ENCODE measurements at places on chromosomes 6 and 20.

GRCh38 chr20:41222703-41223102 lies 85.4 kb downstream of the PLCG1 start:
- no peak for DNase-seq

DNA sequence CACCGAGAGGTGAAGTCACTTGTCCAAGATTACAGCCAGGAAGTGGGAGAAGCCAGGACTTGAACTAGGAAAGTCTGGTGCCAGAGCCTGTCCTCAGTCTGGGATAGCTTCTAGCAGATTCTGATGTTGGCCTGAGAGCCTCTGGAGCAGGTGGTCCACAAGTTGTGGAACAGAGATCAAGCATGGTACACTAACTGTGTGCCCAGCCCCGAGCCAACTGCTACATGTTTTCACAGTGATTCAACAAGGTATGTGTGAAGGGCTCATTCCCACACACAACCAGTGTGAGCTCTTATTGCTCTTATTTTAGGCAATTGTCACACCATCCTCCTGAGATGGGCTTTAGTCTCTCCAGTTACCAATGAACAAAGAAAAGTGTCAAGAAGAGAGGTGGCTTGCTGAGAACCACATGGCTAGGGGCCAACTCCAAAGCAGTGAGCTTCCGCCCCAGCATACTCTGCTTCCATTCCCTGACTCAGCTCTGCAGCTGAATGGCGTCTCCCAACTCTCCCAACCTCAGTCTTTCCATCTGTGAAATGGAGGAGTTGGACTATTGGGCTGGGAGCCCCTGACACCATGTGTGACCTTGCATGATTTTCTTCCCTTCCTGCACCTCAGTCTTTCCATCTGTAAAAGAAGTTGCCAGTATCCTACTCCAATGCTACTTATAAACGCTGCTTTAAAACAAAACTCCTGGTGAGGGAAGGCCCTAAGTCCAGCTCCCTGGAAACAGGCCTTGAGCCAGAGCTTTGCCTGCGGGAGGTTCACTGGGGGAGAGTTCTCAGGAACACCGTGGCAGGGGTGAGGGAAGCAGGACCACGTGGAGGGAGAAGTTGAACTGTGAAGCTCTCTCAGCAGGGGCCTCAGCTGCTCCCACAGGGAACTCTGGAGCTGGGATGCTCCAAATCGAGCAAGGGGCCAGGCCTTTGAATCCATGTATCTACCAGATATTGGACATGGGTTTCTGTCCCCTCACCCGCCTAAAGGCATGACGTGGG lies 40.9 kb downstream of the CDH22 start:
- DNase-seq = no peak

- DNase-seq = no peak
These were observed 893.5 kb upstream of the MAP3K7 start for GRCh38 chr6:91480402-91480801.

- DNase-seq = peak; percentile 37
These were observed 28.4 kb downstream of the PAQR8 start for GRCh38 chr6:52390361-52390727.

DNA sequence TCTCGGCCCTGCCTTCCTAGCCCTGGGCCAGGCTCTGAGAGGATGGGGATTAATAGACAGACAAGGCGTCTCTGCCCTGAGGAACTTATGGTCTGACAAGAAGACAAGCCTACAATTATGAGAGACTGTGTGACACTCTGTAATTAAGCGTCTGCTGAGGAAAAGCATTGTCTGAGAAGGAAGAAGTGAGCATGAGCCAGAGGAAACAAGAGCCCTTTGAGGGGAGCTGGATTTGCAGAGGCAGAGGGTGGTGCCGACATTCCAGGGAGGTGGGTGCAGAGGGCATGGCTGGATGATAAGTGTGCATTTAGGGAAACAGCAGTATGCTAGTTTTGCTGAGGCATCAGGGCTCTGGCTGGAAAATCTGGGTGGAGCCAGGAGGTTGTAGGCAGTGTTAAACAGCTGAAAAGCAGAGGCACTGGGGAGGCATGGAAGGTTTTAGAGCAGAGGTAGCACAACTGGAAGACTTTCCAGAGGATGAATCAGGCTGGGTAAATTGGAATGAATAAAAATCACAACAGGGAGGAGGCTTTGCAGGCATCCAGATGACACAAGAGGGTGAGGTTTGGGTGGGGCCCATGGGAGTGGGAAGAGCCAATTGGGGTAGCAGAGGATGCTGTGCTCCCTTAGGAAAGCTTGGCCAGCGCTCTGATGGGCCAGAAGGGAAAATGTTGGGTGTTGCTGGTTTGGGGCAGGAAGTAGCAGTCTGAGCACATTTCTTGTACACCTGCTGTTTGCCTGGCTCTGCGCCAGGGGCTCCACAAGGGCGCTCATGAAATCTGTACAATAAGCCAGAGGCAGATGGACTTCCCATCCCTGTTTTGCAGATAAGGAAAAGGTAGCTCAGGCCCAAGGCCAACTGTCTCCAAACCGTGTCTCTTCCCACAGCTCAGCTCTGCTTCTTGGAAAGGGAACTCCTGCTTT lies 74.0 kb upstream of the MYL9 start:
- DNase-seq = peak; percentile 40

DNA sequence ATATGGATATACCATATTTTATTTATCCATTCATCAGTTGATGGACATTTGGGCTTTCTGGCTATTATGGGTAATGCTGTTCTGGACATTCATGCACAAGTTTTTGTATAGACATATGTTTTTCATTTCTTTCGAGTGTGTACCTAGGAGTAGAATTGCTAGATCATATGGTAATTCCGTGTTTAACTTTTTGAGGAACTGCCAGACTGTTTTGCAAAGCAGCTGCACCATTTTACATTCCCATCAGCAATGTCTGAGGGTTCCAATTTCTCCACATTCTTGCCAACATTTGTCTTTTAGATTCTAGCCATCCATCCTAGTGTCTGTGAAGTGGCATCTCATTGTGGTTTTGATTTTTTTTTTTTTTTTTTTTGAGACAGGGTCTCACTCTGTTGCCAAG lies 20.8 kb downstream of the SRC start:
- no peak for DNase-seq

DNA sequence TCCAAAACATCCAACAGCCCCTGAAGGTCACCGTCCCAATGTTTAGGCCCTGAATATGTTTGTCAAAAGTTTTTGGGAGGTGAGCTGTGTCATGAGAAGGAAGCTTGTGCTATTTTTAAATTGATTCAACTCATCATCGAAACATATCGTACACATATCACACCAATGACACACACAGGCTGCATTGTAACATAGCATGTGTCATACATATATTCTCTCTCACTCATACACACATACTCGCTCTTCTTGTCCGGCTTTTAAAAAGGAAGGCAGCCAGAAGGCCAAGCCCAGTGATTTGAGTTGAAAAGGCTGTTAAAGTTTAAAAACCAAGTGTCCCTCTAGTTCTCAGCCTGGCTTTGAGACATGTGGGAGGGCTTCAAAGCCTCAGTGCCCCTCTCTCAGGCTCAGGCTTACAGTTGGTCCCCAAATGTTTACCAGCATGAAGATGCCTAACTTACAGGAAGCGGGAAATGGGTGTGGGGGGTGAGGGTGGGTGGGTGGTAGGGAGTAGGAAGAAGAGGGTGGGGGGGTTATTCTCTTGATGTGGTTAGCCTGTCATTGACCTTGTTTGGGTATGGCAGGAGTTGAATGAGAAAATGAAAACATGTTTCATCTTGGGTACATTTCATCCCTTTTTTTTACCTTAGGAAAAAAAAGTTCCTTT lies 3.3 kb upstream of the PRDM1 start:
- DNase-seq = no peak

- DNase-seq = no peak
These were observed 119.0 kb upstream of the SGK1 start for GRCh38 chr6:134436950-134437349.

GRCh38 chr6:157635388-157636244 lies 187.4 kb upstream of the SNX9 start:
- DNase-seq = no peak

DNA sequence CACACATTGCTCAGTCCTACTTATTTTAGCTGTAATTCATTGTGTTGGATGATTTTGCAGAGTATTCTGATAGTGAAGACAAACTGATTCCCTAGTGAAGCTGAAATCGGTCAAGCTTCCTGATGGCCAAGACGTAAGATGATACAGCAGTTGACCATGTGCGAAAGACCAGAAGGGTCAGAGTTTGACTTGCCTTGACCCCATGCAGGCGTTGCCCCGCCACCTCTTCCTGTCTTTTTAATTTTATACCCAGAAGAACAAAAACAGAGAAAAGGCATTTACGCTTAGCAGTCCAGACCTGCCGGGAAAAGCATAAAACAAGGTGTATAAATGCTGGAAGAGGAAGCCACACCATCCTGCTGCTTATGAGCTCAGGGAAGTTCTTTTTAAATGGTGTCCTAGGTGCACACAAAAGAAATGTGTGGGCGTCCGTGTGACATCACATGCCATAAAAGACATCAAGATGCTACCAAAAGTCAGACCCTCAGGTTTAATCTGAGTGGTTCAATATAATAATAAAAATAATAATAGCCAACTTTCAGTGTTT lies 32.2 kb downstream of the TSHZ2 start:
- peak; percentile 18 for DNase-seq
